ENCODE measurements at places on chromosomes 16 and 17.

- DNase-seq, result peak; percentile 66
Measured at GRCh38 chr17:34199932-34200534, 55.1 kb upstream of the CCL2 start.

- no peak for DNase-seq
Measured at GRCh38 chr16:8646326-8647053, 25.0 kb downstream of the METTL22 start.

- DNase-seq, result no peak
Measured at GRCh38 chr17:47660064-47660492, 10.4 kb downstream of the KPNB1 start.

GRCh38 chr16:49617016-49617629 lies 238.8 kb downstream of the ZNF423 start:
- no peak for DNase-seq

- no peak for DNase-seq
Measured at GRCh38 chr17:43018008-43018853, 4.0 kb downstream of the VAT1 start.

DNA sequence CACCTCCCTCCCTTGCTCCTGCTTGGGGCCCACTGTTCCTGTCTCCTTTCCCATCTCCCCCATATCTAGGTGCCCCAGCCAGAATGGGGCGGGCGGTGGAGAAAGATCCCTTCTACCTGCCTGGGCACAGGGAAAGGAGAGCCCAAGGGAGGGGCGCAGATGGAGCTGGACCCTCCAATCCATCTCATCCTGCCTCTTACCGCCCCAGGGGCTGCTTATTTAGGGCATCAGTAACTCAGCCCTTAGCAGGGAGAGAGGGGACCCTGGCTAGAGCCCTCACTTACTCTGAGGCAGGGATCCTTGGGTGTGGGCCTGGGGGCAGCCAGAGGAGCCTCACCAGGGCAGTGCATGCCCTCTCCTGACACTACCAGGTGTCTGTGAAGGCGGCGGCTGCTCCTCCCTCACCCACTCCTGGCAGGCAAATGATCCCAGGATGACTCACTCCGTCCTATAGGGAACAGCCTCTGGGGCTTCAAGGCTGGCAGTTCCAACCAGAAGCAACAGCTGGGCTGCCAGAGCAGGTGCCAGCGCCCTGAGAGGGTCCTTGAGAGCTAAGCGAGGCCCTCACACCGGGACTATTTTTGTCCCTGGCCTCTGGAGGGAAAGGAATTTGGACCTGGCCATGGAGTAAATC lies 16.3 kb upstream of the BCAR1 start:
- DNase-seq, result no peak
